ENCODE measurements at places on chromosomes 3 and 15. TPM values are rescaled to one million over a fixed set of nuclear protein-coding genes. Genes with fewer than 3 reads are reported as not detected.

DNA sequence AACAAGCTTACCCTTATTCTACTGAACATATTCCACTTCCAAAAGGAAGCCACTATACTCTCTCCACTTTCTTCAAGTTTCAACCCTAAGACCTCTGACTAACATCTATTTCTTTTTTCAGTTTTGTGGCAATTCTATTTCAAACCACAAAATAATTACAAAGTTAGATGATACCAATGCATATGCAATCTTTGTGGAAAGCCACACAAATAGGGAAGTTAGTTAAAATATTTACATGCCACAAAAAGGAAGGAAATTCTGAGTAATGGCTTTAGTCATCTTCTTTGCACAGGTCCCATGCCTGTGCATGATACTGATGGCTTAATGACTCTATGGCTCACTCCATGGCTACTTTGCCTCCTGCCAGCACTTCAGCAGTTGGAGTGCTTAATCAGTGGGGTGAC lies 57.0 kb upstream of the MCTP2 start:
- peaks cover 9% of the 10 kb centered on the region for H3K27me3 ChIP-seq
- H3K4me3 ChIP-seq, result no peak overlapping the region
- peak; percentile 38 for DNase-seq
- peaks cover 10% of the 10 kb centered on the region for H3K4me1 ChIP-seq

GRCh38 chr3:6860954-6861624 lies at the start of gene GRM7:
Gene GRM7, plus strand, starts transcription at chr3:6861115.
- H3K27me3 ChIP-seq, result peaks cover 16% of the 10 kb centered on the region
- H3K27ac ChIP-seq, result no peak within 1 kb of the TSS
- peaks cover 2% of the 10 kb centered on the region for H3K4me1 ChIP-seq
- no peak within 1 kb of the TSS for H3K4me3 ChIP-seq
- no peak for DNase-seq
- H3K36me3 ChIP-seq, result peaks cover 2% of the 10 kb centered on the region

IFT57 gene
- 29.4 TPM for total RNA-seq

DNA sequence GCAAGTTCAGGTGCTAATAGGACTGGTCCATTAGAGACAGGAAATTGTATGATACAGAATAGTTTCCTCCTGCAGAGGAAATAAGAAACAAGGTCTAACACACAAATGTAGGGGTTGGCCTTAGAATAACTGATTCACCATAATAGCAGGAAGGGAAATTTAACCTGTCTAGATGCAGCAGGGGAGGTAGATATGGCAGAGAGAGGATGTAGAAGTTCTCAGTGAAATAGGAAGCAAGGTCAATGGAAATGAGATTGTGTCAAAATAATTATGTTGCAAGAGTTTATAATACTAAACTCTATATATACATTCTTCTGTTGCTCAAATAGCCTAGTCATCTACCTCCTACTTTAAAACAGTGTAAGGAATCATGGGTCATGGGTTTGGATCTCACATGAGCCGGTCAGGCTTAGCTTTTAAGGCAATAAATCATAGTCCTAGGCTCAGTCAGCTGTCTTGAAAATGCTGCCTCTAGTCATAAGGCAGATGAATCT lies 17.0 kb downstream of the BCL2A1 start:
- no peaks in the 10 kb centered on the region for H3K36me3 ChIP-seq
- H3K4me1 ChIP-seq, result peaks cover 30% of the 10 kb centered on the region
- no peak for DNase-seq
- no peak overlapping the region for H3K4me3 ChIP-seq

ATP13A5 gene
- total RNA-seq, result not detected

- DNase-seq, result no peak
- no peaks in the 10 kb centered on the region for H3K4me1 ChIP-seq
- H3K27ac ChIP-seq, result no peak overlapping the region
Observed at GRCh38 chr3:30989276-30990030, 95.0 kb upstream of the GADL1 start.

DNA sequence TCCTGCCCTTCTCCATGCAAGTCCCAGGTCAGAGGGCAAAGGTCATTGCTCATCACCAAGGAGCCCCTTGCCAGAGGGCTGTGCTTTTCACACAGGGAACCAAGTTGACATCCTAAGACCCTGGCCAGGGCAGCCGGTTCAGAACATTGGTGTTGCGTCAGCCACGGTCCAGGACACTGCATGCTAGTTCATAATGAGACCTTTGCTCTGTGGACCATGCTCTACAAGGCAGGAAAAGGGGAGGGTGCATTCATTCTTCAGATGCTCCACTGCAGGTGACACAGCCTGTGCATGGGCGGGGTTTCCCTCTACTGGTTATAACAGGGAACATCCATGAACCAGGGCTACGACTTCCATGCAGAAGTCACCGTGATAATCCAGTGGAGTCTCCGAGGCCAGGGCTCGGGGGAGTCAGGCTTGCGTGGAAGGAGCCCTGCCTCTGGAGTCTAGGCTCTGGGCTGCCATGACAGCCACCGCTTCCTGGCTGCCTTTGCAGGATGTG lies 81.6 kb downstream of the OCA2 start:
- no peak for DNase-seq
- no peaks in the 10 kb centered on the region for H3K27me3 ChIP-seq
- H3K27ac ChIP-seq, result no peak overlapping the region
- H3K36me3 ChIP-seq, result no peaks in the 10 kb centered on the region
- H3K4me1 ChIP-seq, result no peaks in the 10 kb centered on the region

GRCh38 chr3:195061756-195062655 lies 209.0 kb downstream of the XXYLT1 start:
- no peaks in the 10 kb centered on the region for H3K36me3 ChIP-seq
- H3K4me3 ChIP-seq, result no peak overlapping the region
- H3K4me1 ChIP-seq, result no peaks in the 10 kb centered on the region
- H3K27me3 ChIP-seq, result no peaks in the 10 kb centered on the region

PLSCR2 gene
- not detected for total RNA-seq

- H3K4me3 ChIP-seq, result no peak overlapping the region
- H3K4me1 ChIP-seq, result no peaks in the 10 kb centered on the region
- H3K27ac ChIP-seq, result no peak overlapping the region
- DNase-seq, result no peak
Observed at GRCh38 chr15:37902126-37902525, 32.3 kb upstream of the TMCO5A start.

GRCh38 chr3:44031387-44032380 lies 210.0 kb upstream of the TOPAZ1 start:
- H3K4me1 ChIP-seq, result no peaks in the 10 kb centered on the region
- H3K27me3 ChIP-seq, result peaks cover 6% of the 10 kb centered on the region
- no peaks in the 10 kb centered on the region for H3K36me3 ChIP-seq
- H3K4me3 ChIP-seq, result no peak overlapping the region
- no peak overlapping the region for H3K27ac ChIP-seq

PLCH1 gene
- total RNA-seq, result 0.10 TPM

DNA sequence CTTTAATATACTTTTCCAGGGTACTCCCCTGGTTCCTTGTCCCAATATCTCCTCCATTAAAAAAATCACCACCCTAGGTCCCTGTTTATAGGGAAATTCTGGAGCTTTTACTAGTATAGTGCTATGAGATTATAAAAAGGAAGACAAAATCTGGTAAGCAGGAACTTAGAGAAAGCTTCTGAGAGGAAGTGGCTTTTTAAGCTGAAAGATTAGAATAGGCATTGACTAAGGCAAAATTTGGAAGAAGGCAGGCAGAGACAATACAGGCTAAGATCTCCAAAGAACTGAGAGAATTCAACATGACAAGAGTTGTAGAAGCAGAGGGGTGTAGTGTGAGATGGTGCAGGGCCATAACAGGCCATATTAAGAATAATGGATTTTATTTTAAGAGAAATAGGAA lies 25.8 kb downstream of the SGO1 start:
- no peak overlapping the region for H3K27ac ChIP-seq
- no peak for DNase-seq
- H3K4me3 ChIP-seq, result no peak overlapping the region
- no peaks in the 10 kb centered on the region for H3K27me3 ChIP-seq
- peaks cover 13% of the 10 kb centered on the region for H3K4me1 ChIP-seq

DNA sequence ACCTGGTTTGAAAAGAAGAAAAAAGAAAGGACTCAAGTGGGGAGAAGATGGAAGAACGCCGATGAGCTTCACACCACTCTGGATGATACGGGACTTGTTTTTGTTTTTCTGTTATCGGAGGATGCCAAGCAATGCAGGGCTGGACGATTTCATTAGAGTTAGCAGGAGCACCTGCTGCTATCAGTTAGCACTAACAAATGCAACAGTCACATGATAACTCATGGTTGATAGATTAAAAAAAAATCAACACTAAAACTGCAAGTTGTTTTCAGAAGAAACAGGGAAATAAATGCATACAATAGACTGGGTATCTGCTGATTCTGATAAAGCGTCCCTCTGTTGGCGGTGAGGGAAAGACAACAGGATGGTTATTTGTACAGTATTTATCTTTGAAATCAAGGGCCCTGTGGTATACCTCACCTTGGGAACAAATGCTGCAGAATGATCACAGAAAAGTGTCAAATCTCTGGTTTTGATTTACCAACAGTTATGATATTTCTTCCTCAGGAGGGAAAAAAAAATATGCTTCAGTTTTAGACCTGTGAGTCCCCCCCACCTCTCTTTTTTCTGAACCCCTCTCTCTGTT lies 575.1 kb downstream of the FOXP1 start:
- no peak for DNase-seq
- no peaks in the 10 kb centered on the region for H3K27me3 ChIP-seq
- peaks cover 18% of the 10 kb centered on the region for H3K36me3 ChIP-seq
- H3K4me3 ChIP-seq, result no peak overlapping the region
- H3K4me1 ChIP-seq, result peaks cover 65% of the 10 kb centered on the region

ADCY5 gene
- not detected for total RNA-seq

SLC38A3 gene
- not detected for total RNA-seq

GRCh38 chr3:52896613-52897012 lies 735 bp downstream of the STIMATE start:
- no peaks in the 10 kb centered on the region for H3K36me3 ChIP-seq
- peaks cover 57% of the 10 kb centered on the region for H3K4me1 ChIP-seq
- no peak for DNase-seq
- H3K4me3 ChIP-seq, result peak overlapping the region; percentile 89
- H3K27me3 ChIP-seq, result no peaks in the 10 kb centered on the region

RBMS3 gene
- total RNA-seq, result 1.6 TPM

DNA sequence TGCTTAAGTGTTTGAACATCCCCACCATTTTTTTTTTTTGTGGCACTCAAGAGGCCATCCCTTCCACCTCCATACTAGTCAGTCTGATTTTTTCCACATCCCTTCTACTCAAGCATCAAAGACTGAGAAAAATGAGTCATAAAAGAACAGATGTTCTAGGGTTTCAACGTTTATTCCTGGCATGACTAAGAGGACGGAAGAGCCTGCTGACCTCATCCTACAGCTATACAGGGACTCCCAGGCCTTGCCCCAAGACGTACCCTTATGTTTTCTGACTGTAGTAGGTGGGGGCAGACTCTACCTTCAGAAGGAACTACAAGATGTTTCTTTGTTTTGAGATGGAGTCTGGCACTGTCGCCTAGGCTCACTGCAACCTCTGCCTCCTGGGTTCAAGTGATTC lies 3.3 kb upstream of the ITPKA start:
- H3K27me3 ChIP-seq, result peaks cover 14% of the 10 kb centered on the region
- H3K4me3 ChIP-seq, result peak overlapping the region; percentile 10
- DNase-seq, result peak; percentile 71
- H3K4me1 ChIP-seq, result peaks cover 42% of the 10 kb centered on the region
- peaks cover 4% of the 10 kb centered on the region for H3K36me3 ChIP-seq

DNA sequence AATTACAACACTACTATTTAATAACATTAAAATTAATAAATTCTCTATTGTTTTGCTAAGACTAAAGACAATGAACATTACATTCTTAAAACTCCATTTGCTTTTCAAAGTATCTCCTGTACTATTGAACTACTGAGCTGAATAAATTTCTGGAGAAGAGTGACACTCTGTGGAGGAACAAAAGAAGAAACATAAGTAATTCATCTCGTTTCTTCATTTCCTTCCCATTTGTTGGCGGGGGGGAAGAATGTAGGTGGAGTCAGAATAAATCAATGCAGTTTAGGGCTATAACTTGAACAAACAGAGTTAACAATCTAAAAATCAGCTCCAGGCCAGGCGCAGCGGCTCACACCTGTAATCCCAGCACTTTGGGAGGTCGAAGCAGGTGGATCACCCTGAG lies 32.7 kb downstream of the EFHB start:
- no peak for DNase-seq
- H3K36me3 ChIP-seq, result peaks cover 2% of the 10 kb centered on the region
- no peaks in the 10 kb centered on the region for H3K4me1 ChIP-seq
- no peak overlapping the region for H3K4me3 ChIP-seq

DNA sequence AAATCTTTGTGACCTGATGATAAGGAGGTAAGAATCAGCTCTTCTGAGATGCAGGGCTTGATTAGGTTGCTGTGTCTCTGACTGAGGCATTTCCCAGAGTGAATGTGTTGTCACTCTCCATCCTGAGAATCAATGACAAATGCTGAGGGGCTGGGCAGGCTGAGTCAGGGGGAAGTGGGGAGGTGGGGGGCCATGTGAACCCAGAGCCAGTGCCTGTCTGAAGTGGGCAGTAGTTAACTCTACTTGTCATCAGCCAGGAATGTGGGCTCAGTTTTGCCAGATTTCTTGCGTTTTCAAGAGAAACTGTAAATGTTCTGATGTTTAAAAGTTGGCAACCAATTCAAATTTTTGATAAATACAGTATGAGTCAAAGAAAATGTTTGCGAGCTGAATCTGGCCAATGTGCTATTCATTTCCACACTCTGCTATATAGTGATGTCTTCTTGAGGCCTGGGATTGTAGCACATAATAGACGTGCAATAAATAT lies 3.1 kb upstream of the BNC1 start:
- H3K36me3 ChIP-seq, result no peaks in the 10 kb centered on the region
- H3K4me3 ChIP-seq, result no peak overlapping the region
- H3K27ac ChIP-seq, result no peak overlapping the region
- peaks cover 35% of the 10 kb centered on the region for H3K27me3 ChIP-seq
- H3K4me1 ChIP-seq, result peaks cover 10% of the 10 kb centered on the region
- no peak for DNase-seq

GRCh38 chr15:68402432-68403160 lies 29.4 kb downstream of the ITGA11 start:
- H3K27ac ChIP-seq, result no peak overlapping the region
- peaks cover 2% of the 10 kb centered on the region for H3K27me3 ChIP-seq
- H3K36me3 ChIP-seq, result no peaks in the 10 kb centered on the region
- DNase-seq, result no peak
- H3K4me1 ChIP-seq, result no peaks in the 10 kb centered on the region
- H3K4me3 ChIP-seq, result no peak overlapping the region

GRCh38 chr15:56034514-56034913 lies 41.1 kb upstream of the NEDD4 start:
- H3K27me3 ChIP-seq, result no peaks in the 10 kb centered on the region
- DNase-seq, result no peak
- H3K4me1 ChIP-seq, result peaks cover 17% of the 10 kb centered on the region
- no peak overlapping the region for H3K27ac ChIP-seq
- no peak overlapping the region for H3K4me3 ChIP-seq
- H3K36me3 ChIP-seq, result peaks cover 9% of the 10 kb centered on the region

- no peak overlapping the region for H3K27ac ChIP-seq
- no peak overlapping the region for H3K4me3 ChIP-seq
- no peaks in the 10 kb centered on the region for H3K36me3 ChIP-seq
- H3K27me3 ChIP-seq, result no peaks in the 10 kb centered on the region
- H3K4me1 ChIP-seq, result no peaks in the 10 kb centered on the region
Observed at GRCh38 chr3:65604863-65605526, 433.7 kb downstream of the MAGI1 start.

CHCHD4 gene
- total RNA-seq, result 19.2 TPM

Measured in activated CD4-positive, alpha-beta memory T cell treated with anti-CD3 and anti-CD28 coated beads for 36 hours (primary cell).